ENCODE measurements at places on chromosomes 6 and 20. TPM values are rescaled to one million over a fixed set of nuclear protein-coding genes. Genes with fewer than 3 reads are reported as not detected.

DNA sequence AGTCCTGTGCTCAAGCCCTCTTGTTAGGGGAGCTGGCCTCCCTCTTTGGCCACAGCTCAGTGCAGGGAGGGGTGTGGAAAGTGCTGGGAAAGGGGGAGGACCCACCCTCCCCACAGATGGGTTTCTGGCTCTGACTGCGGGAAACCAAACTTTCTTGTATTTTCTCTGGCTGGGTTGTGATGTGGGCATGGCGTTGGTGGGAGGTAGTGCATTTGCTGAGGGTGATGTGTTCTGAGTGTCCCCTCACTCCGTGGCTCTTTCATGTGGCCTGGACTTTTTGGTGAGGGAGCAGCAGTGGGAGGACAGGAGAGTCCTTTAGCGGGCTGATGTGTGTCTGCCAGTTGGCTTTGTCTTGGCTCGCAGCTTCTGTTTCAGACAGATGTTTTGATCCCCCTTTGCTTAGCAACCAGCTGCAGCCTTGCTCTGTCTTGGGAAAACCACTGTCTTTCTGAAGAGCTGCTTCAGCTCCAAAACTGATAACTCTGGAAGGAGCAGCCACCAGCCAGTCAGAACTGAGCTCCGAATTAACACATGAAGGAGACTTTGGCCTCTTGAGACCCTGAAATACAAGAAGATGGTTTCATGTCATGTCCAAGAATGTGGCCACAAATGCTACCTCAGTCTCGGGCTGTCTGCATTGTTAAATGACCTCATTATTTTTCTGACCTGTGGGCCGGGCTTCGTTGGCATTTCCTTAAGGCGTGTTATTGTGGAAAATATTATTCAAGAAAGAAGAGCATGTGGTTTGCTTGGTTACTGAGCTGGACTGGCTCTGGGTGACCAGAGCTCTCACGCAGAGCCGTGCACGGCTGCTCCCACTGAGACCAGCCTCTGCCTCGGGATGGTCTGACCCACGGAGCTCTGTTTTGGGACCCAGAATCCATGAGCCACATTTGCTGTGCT is 21.5 kb downstream of the SYNJ2 start:
- H3K4me1 ChIP-seq = peaks cover 35% of the 10 kb centered on the region
- H3K4me3 ChIP-seq = no peak overlapping the region
- H3K36me3 ChIP-seq = peaks cover 18% of the 10 kb centered on the region
- H3K27me3 ChIP-seq = no peaks in the 10 kb centered on the region

The COMMD7 gene
- total RNA-seq = 31.5 TPM

- no peak overlapping the region for H3K27ac ChIP-seq
- peaks cover 8% of the 10 kb centered on the region for H3K4me1 ChIP-seq
- no peak overlapping the region for H3K4me3 ChIP-seq
- H3K36me3 ChIP-seq = no peaks in the 10 kb centered on the region
- no peak for DNase-seq
These were observed 52.5 kb downstream of the BCAS1 start for GRCh38 chr20:54017846-54018245.

The NOX3 gene
- total RNA-seq = not detected

The DUSP15 gene
- not detected for total RNA-seq

- H3K4me1 ChIP-seq = peaks cover 2% of the 10 kb centered on the region
- no peak overlapping the region for H3K27ac ChIP-seq
- H3K36me3 ChIP-seq = peaks cover 13% of the 10 kb centered on the region
- no peak for DNase-seq
- no peaks in the 10 kb centered on the region for H3K27me3 ChIP-seq
- H3K4me3 ChIP-seq = no peak overlapping the region
These were observed 40.9 kb downstream of the DOP1A start for GRCh38 chr6:83108378-83108777.

DNA sequence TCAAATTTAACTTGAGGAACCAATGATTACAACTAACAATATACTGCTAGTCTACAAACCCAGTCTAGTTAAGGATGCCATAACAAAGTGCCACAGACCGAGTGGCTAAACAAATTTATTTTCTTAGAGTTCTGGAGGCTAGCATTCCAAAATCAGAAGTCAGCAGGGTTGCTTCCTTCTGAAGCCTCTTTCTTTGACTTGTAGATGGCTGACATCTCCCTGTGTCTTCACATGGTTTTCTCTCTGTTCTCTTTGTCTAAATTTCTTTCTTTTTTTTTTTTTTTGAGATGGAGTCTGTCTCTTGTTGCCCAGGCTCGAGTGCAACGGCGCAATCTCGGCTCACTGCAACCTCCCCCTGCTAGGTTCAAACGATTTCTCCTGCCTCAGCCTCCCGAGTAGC is 56.1 kb downstream of the NCOA3 start:
- H3K27me3 ChIP-seq = no peaks in the 10 kb centered on the region
- H3K36me3 ChIP-seq = peaks cover 36% of the 10 kb centered on the region
- DNase-seq = no peak
- H3K27ac ChIP-seq = no peak overlapping the region

- H3K4me1 ChIP-seq = peaks cover 55% of the 10 kb centered on the region
- no peak for DNase-seq
- H3K27ac ChIP-seq = peak overlapping the region; percentile 79
- H3K4me3 ChIP-seq = no peak overlapping the region
- peaks cover 53% of the 10 kb centered on the region for H3K36me3 ChIP-seq
- H3K27me3 ChIP-seq = no peaks in the 10 kb centered on the region
These were observed 103.5 kb downstream of the GJA10 start for GRCh38 chr6:89997456-89998445.

GRCh38 chr6:127100510-127101140 is 17.8 kb upstream of the RSPO3 start:
- H3K36me3 ChIP-seq = no peaks in the 10 kb centered on the region
- no peak overlapping the region for H3K27ac ChIP-seq
- H3K4me1 ChIP-seq = no peaks in the 10 kb centered on the region
- H3K4me3 ChIP-seq = no peak overlapping the region

DNA sequence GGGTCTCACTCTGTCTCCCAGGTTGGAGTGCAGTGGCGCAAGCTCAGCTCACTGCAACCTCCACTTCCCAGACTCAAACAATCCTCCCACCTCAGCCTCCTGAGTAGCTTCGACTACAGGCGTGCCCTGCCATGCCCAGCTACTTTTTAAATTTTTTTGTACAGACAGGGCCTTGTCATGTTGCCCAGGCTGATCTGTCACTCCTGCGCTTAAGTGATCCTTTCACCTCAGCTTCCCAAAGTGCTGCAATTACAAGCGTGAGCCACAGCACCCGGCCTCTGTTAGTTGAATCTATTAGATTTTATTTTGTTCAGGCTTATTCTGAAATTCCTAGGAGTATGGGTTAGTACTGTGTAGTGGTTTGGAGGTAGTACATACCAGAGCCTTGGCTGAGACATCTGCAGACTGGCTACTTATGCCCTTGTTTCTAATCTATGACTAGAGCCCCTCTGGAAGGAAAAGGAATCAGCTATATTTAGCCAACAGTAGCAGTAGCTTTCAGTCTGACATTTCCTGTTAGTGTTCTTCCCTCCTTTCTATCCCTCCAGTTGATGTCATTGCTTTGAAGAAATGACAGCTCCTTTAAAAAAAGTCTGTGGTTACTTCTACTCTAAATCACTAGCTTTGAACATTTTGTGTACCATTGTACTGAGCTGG is 74.4 kb downstream of the ITCH start:
- no peaks in the 10 kb centered on the region for H3K27me3 ChIP-seq
- DNase-seq = no peak
- peaks cover 14% of the 10 kb centered on the region for H3K4me1 ChIP-seq
- H3K36me3 ChIP-seq = peaks cover 10% of the 10 kb centered on the region
- peak overlapping the region; percentile 12 for H3K27ac ChIP-seq

The FAM217A gene
- not detected for total RNA-seq

DNA sequence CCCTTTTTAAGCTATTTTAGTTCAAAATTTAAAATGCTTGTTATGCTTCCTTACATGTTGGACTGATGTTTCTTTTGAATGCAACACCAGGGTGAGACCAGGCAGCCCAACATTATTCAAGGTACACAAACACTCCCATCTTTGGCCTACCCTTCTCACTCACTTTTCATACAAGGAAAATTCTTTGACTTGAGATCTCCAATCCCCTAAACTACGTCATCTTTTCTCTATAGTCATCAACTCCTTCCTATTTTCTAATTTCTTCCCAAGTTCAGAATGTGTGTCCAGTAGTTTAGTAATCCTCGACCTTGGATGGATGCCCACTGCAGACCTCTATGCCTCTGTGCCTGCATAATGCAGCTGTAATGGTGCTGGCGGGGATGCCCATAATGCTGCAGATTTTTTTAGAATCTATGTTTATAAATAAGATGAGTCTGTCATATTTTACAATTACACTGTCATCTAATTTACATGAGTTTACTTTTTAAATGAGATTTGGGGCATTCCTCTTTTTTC is 108.7 kb downstream of the ID4 start:
- DNase-seq = no peak
- H3K4me1 ChIP-seq = no peaks in the 10 kb centered on the region
- H3K36me3 ChIP-seq = no peaks in the 10 kb centered on the region
- no peaks in the 10 kb centered on the region for H3K27me3 ChIP-seq
- no peak overlapping the region for H3K27ac ChIP-seq

The OARD1 gene
- 43.7 TPM for total RNA-seq

- H3K36me3 ChIP-seq = peaks cover 3% of the 10 kb centered on the region
- peaks cover 71% of the 10 kb centered on the region for H3K4me1 ChIP-seq
- no peak for DNase-seq
- no peak overlapping the region for H3K27ac ChIP-seq
These were observed 181.4 kb downstream of the BCAS1 start for GRCh38 chr20:53888951-53889350.

GRCh38 chr20:10231290-10231689 is 12.7 kb downstream of the SNAP25 start:
- H3K4me1 ChIP-seq = no peaks in the 10 kb centered on the region
- H3K27me3 ChIP-seq = no peaks in the 10 kb centered on the region
- no peaks in the 10 kb centered on the region for H3K36me3 ChIP-seq
- no peak overlapping the region for H3K4me3 ChIP-seq
- DNase-seq = no peak
- no peak overlapping the region for H3K27ac ChIP-seq

The COL20A1 gene
- total RNA-seq = not detected

DNA sequence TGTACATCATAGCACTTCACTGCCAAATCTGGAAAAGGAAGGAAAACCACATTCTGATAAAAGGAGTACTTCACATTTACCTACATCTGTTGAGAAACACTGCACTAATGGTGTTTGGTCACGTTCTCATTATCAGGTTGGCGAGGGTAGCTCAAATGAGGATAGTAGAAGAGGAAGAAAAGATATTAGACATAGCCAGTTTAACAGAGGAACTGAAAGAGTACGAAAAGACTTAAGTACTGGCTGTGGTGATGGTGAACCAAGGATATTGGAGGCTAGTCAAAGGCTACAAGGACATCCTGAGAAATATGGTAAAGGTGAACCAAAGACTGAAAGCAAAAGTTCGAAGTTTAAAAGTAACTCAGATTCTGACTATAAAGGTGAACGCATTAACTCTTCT is 32.0 kb upstream of the GJA10 start:
- no peak overlapping the region for H3K4me3 ChIP-seq
- H3K27me3 ChIP-seq = no peaks in the 10 kb centered on the region
- H3K36me3 ChIP-seq = peaks cover 67% of the 10 kb centered on the region
- DNase-seq = no peak
- no peak overlapping the region for H3K27ac ChIP-seq
- peaks cover 6% of the 10 kb centered on the region for H3K4me1 ChIP-seq

GRCh38 chr6:166538297-166539010 is 48.0 kb downstream of the RAMACL start:
- H3K4me3 ChIP-seq = no peak overlapping the region
- no peaks in the 10 kb centered on the region for H3K36me3 ChIP-seq
- H3K4me1 ChIP-seq = peaks cover 19% of the 10 kb centered on the region
- peak overlapping the region; percentile 60 for H3K27ac ChIP-seq
- DNase-seq = no peak

The MCCD1 gene
- total RNA-seq = not detected

GRCh38 chr20:59992526-59993084 is 34.4 kb downstream of the CDH26 start:
- H3K27me3 ChIP-seq = no peaks in the 10 kb centered on the region
- peaks cover 4% of the 10 kb centered on the region for H3K36me3 ChIP-seq
- H3K4me1 ChIP-seq = no peaks in the 10 kb centered on the region
- DNase-seq = no peak
- no peak overlapping the region for H3K27ac ChIP-seq

The HRH3 gene
- total RNA-seq = not detected

The ADTRP gene
- total RNA-seq = 29.1 TPM

The OR2J3 gene
- total RNA-seq = not detected
